Globus pallidus (tissue), 1 donor: ENCODE measurements at places on chromosomes 4 and X.

DNA sequence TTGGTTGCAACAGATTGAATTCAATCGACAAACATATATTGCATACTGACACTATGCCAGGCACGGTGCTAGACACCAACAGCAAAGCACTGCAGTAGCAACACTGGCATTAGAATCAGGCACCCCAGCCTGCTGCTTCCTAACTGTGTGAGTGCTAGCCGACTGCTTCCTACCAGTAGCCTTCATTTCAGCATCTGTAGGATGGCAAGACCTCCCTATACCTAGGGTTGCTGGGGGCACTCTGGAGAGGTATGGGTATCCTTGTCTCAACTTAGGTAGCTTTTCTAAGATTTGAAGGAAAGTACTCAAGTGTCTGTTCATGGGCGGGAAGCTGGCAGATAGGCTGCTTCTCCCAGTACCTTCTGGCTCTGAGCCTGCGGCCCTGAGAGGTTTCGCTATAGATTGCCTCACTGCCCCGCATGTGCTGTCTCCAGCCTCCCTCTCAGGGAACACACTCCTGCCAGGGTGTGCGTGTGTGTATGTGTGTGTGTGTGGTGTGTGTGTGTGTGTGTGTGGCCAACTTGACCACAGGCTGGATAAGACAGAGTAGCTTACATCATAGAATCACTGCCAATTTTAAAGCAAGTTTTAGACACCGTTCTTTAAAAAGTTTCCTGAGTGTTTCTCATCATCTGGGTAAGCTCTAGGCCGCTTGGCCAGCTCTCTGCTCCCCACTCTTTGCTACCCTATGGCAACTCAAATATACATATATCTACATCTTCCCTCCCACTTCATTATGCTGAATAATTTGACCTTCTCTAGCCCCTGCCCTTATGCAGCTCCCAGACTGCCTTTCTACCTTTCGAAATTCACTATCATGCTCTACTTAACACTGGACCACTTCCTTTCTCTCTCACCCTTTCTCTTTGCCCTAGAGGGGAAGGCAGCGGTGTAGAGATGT, 97.0 kb upstream of the PJA1 start:
- DNase-seq: no peak

- DNase-seq: no peak
Observed at GRCh38 chrX:70476166-70476933, 31.7 kb downstream of the DLG3 start.

- DNase-seq: no peak
Observed at GRCh38 chr4:155497306-155497705, 120.5 kb upstream of the MAP9 start.

GRCh38 chr4:172786039-172786792, 382.4 kb upstream of the GALNT7 start:
- no peak for DNase-seq
